ENCODE measurements at places on chromosomes 1 and 21.

GRCh38 chr1:100835866-100836842 is 58.5 kb downstream of the EXTL2 start:
- DNase-seq, result no peak
- H3K36me3 ChIP-seq, result no peaks in the 10 kb centered on the region
- H3K4me1 ChIP-seq, result peaks cover 4% of the 10 kb centered on the region
- H3K27ac ChIP-seq, result no peak overlapping the region
- H3K27me3 ChIP-seq, result no peaks in the 10 kb centered on the region

DNA sequence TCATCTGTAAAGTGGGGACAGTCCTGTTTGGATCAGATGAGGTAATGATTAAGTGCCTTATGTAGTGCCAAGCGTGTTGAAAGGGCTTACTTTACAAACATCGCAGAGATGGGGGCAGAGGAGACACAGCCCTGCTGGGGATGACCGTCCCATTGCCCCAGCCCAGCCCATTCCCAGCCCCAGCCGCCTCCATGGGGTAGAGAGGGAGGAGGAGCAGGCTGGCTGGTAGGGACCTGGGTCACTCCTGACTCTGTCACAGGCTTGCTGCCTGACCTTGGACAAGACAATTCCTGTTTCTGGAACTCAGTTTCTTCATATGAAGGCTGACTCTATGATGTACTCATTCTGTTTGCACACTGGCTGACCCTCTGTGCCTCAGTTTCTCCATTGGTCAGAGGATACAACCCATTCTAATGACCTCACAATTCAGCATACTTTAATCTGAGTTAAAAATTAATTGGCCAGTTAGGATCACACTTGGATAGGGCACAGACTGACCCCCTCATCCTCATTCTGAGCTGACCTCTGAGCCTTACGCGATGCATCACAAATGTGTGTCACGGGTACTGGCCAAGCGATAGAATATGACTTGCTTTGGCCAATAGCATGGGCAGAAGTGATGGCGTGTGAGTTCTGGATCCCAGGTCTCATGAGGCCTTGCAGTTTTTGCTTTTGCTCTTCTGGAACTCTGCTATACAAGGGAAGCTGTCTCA is 91.1 kb downstream of the PTPRU start:
- no peak overlapping the region for H3K4me3 ChIP-seq
- DNase-seq, result no peak
- H3K36me3 ChIP-seq, result no peaks in the 10 kb centered on the region
- no peak overlapping the region for H3K27ac ChIP-seq
- H3K4me1 ChIP-seq, result no peaks in the 10 kb centered on the region

DNA sequence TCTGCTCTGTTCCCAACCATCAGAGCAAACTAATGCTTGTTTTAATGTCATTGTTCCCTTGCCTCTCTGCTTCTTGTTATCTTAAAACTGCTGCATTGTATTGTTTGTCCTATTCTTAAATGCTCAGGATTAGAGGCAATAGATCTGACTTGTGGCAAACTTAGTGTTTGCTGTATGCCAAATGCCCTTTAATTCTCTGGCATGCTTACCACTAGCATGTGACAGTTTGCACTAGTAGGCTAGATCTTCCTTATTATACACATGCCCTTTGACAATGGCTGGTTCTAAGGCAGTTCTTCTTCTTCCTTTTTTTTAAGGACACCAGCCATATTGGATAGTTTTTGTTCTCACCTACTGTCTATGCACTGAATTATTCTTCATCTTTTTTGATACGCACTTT is 30.1 kb downstream of the PALMD start:
- no peak overlapping the region for H3K27ac ChIP-seq
- no peaks in the 10 kb centered on the region for H3K36me3 ChIP-seq

- no peaks in the 10 kb centered on the region for H3K27me3 ChIP-seq
- no peak for DNase-seq
- H3K27ac ChIP-seq, result no peak overlapping the region
- no peaks in the 10 kb centered on the region for H3K36me3 ChIP-seq
- no peak overlapping the region for H3K4me3 ChIP-seq
- H3K4me1 ChIP-seq, result no peaks in the 10 kb centered on the region
These were observed 116.6 kb downstream of the HS2ST1 start for GRCh38 chr1:87030740-87031690.

- H3K27ac ChIP-seq, result no peak overlapping the region
- peaks cover 3% of the 10 kb centered on the region for H3K27me3 ChIP-seq
- no peaks in the 10 kb centered on the region for H3K36me3 ChIP-seq
- no peaks in the 10 kb centered on the region for H3K4me1 ChIP-seq
- no peak for DNase-seq
- no peak overlapping the region for H3K4me3 ChIP-seq
These were observed 333.7 kb downstream of the PCP4 start for GRCh38 chr21:40200946-40201345.

- H3K4me1 ChIP-seq, result no peaks in the 10 kb centered on the region
- no peak for DNase-seq
- H3K27ac ChIP-seq, result no peak overlapping the region
- no peaks in the 10 kb centered on the region for H3K36me3 ChIP-seq
- no peaks in the 10 kb centered on the region for H3K27me3 ChIP-seq
These were observed 238.4 kb downstream of the GPATCH2 start for GRCh38 chr1:217392441-217392840.

- DNase-seq, result no peak
- H3K4me3 ChIP-seq, result no peak overlapping the region
- H3K36me3 ChIP-seq, result no peaks in the 10 kb centered on the region
- H3K4me1 ChIP-seq, result no peaks in the 10 kb centered on the region
These were observed 66.1 kb downstream of the RGS18 start for GRCh38 chr1:192224396-192224795.
